ENCODE measurements at places on chromosomes 2 and 18.
A peak's percentile ranks its signal among the peaks of the same experiment; 100 is the strongest.

DNA sequence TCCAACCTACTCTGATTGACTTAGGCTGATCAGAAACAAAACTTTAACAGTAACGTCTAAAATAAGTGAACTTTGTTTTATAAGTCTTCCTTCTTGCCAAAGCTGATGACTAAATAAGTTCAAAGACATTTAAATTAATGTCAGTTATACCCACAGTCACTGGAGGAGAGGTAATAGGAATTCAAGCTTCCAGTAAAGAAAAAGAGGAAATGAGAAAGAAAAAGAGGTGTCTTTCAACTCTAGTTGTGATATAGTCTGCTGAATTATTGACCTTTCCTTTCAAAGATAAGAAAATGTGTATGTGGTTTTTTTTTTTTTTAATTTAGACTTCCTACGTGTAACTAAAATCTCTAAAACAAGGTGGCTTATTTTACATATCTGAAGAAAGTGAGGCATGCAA is 191.5 kb downstream of the SLC8A1 start:
- DNase-seq = no peak

- DNase-seq = no peak
Measured at GRCh38 chr2:149451417-149452165, 121.2 kb downstream of the LYPD6 start.

DNA sequence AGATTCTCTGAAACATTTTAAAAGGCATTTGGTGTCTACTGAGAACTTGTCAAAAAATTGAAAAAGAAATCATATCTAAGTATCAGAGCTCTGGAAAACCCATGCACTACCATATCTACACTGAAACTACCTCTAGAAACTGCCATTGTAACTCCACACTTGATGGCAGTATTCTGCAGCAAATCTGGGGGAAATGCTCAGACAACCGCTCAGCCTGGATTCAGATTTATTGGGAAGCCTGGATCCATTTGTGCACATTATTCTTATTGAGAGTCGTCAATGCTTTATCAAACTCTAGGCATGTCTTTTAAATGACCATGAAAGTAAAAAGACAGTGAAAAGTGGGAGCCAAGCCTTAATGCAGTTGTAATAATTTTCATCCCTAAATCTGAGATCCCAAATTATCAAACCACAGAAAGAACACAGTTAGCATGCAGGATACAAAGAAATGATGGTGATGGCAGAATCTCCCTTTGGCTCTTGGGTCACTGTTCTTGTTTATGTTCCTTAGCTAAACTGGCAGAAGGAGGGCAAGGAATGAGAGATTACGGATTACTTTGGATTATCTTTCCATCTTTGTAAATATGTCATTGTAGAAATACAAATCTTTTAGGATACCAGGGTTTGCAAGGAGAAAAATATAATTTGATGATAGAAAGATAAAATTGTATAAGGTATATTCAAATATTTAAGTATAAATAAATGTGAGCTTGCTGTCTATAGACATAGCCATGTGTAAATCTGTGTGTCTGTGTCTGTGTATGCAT is 512.1 kb upstream of the SYT4 start:
- no peak for DNase-seq

GRCh38 chr2:233439191-233439590 is 84.9 kb downstream of the DGKD start:
- DNase-seq = no peak

DNA sequence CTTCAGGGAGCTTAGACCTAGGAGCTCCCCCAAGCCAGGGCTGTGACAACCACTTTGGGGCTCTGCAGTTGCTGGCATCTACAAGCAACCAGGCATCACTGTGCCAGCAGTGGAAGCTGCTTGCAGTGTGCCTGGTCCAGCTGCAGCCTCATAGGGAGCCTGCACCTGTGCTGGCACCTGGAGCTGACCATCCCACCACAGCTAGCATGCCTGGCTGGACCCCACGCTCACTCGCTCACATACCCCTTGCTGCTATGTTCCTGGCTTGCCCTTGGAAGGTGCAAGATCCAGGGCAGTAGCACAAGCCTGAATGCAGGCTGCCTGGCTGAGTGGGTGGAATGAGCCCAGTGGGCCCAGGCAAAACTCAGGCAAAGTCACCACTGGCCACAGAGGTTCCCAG is 82.5 kb downstream of the ZNF804A start:
- DNase-seq = no peak

GRCh38 chr2:212227755-212228154 is 310.8 kb downstream of the ERBB4 start:
- DNase-seq = peak; percentile 3

DNA sequence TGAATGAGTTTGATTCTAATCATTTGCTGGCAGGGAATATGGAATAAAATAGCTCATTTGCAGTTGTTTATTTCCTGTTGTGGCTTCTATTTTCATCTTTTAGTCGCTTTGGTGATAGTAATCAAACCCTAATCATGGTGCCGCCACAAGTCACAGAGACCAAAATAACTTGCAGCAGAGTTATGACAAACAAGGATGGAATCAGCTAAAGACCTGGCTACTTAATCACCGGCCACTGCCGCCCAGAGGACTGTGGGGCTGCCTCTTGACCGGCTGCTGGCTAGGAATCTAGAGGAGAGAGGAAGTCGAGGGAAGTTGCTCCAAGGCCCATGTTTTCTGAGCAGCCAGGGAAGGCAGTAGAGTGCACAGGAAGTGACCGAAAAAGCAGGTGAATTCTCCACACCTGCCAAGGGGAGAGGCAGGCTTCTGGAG is 5.1 kb upstream of the SMAD7 start:
- DNase-seq = no peak

DNA sequence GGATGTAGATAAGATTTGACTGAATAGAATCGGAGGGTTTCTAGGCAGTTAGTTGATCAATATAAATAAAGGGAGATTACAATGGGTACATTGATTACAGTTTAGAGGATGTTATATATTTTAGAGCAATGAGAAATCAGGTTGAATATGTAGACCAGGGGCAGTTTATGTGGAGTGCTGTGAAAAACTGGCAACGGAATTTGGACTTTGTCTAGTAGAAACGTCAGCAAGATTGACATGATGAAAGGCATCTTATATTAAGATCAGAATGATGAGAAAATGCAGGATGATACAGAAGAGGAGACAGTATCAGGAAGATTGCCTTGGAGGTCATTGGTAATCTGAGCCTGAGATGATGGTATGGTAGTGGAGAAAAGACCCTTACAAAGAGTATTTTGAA is 39.9 kb downstream of the RAB10 start:
- DNase-seq = no peak

DNA sequence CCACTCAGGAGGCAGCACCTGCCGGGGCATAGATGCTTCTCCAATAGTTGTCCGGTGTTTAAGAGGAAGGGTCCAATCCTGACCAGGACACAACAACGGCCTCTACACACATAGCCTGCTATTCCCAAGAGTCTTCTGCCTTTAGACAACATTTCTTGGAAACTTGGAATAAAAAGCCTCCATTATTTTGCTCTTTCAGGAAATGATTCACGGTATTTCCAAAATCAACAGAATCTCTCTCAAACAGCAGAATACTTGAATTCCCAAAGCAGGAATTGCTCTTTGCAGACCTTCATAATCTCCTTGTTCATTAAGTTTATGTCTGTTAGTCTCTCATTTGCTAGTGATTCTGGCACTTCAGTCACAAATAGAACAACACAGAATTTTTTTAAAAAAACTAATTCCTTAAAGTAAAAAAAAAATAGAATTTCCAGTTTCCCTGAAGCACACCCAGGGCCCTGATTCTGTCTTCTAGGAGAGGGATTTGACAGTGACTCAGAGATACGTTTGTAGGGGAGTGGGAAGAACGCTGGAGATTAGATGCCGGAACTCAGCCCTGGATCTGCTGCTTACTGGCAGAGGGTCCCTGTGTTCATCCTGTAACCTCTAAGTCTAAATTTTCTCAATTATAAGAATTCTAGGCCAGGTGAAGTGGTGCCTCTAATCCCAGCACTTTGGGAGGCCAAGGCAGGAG is 74.7 kb downstream of the NAB1 start:
- DNase-seq = no peak

GRCh38 chr18:32934201-32934600 is 161.4 kb upstream of the KLHL14 start:
- no peak for DNase-seq

DNA sequence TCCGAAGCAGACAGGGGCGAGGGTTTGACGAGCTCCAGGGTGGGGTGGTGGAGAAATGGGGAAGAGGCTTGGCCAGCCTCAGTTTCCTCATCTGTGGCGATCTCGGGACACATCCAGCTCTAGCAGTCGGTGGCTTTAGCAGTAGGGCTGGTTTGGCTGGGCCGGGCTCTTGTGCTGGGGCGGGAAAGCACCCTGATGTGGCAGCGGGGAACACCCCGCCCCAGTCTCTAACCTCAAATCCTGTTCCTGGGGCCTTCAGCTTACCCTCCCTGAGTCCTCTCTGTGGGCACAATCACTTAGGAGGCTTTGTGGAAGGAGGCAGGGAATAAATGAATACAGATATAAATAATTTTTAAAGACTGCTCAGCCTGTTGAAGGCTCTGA is 26.5 kb upstream of the MCFD2 start:
- peak; percentile 47 for DNase-seq

DNA sequence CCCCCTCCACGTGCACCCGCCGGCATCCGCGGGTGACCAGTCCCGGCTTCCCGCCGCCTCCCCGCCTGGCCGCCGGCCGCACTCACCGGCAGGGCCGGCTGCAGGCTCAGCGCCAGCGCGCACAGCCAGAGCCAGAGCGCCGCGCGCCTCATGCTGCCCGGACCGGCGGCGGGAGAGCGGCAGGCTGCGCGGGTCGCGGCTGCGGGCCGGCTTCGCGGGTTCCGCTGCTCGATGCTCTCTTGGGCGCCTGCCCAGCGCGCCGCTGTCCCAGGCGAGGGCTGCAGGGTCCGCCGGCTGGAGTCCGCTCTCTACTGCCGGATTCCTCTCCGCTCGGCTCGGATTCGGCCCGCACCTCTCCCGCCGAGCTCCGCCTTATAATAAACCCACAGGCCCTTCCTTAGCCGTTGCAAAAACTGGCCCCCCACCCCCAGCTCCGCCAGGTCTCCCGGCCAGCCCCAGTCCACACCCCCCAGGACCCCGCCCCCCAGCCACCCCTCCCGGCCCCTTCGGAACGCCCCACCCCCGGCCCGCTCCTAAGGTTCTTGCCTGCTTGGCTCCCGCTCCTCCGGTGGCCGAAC is at the start of gene SDC1:
SDC1 (minus strand) TSS at position 415 of the 578 bp plus-strand sequence; CDS start at position 152, 263 bp downstream.
- peak; percentile 82 for DNase-seq

- DNase-seq = peak; percentile 46
Measured at GRCh38 chr2:56132138-56132537, 51.7 kb upstream of the CCDC85A start.

- DNase-seq = no peak
Measured at GRCh38 chr2:39650468-39650867, 15.2 kb upstream of the TMEM178A start.
